Lower lobe of right lung (tissue), 2 donors: ENCODE measurements at places on chromosomes 1 and 21. TPM values are rescaled to one million over a fixed set of nuclear protein-coding genes. Genes with fewer than 3 reads are reported as not detected.

The MCM3AP gene
- 96.2 TPM for total RNA-seq

The PFKFB2 gene
- 41.5 TPM for total RNA-seq

- H3K36me3 ChIP-seq: no peaks in the 10 kb centered on the region
- H3K27me3 ChIP-seq: no peaks in the 10 kb centered on the region
- H3K27ac ChIP-seq: no peak overlapping the region
- no peak overlapping the region for H3K4me3 ChIP-seq
- no peak for DNase-seq
- peaks cover 35% of the 10 kb centered on the region for H3K4me1 ChIP-seq
These were observed 251.0 kb downstream of the RHOU start for GRCh38 chr1:228986093-228986904.

The C1QC gene
- total RNA-seq: 800 TPM

The TEKT2 gene
- 9.3 TPM for total RNA-seq
